ENCODE measurements at places on chromosomes 5 and 9. TPM values are rescaled to one million over a fixed set of nuclear protein-coding genes. Genes with fewer than 3 reads are reported as not detected.

UAP1L1 gene
- polyA plus RNA-seq: 1.8 TPM

ERAP2 gene
- 12.0 TPM for polyA plus RNA-seq

IQGAP2 gene
- 6.0 TPM for polyA plus RNA-seq

PCDHGA2 gene
- not detected for polyA plus RNA-seq

SLC36A2 gene
- not detected for polyA plus RNA-seq

Measured in naive B cell (primary cell).